ENCODE measurements at places on chromosomes 13 and 19.

- DNase-seq, result no peak
Observed at GRCh38 chr19:17766543-17767131, 15.4 kb downstream of the FCHO1 start.

DNA sequence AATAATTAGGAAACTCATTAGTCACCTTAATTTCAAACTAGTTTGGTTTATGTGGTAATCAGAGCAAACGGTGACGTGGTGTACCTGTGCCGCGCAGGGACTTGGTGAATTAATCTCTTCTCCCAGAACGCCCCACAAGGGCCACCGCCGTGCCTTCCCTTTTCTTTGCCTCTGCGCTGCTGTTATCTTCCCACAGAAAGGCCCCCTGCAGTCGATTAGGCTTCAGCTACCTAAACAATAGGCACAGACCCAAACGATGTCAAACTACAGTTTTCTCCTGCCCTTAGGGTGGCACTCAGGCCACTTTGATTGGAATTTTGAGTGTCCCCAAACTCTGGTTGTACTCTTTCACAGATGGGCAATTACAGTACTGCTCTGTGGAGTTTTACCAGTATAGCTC, 115.5 kb downstream of the GGACT start:
- DNase-seq, result no peak

DNA sequence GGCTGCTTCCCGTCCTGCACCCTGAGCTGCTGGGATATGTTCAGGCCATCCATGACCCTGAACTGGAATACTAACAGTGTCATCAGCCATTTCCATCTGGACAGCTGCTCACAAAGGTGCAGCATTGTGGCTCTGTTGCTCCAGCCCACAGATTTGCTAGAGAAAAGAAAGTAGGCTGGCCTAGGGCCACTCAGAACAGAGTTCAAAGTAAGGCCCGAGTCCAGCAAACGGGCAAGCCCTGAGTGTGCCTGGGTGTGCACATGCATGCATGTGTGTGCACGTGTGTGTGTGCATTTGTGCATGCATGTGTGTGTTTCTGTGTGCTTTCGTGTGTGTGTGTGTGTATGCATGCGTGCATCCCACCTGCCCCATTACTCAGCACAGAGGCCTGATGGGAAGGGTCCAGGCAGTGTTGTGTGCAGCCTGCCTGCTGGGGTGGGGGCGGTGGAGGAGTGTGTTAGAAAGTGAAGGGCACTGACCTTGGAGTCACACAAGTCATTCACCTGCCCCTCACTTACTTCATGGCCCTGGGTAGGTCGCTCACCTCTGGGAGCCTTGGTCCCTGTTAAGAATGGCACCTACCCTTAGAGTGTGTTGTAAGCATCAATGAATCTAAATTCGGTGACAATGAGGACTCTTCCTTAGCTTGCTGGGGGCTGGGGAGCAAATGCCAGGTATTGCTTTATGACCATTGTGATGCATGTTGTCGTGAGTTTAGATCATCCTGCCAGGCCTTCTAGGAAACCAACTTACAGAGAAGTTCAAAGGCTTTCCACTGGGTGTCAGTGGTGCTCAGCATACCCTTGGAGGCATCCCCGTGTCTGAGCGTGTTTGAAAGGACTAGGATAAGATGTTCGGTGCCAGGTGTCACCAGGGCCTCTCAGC, 53.2 kb downstream of the GPR12 start:
- peak; percentile 67 for DNase-seq

DNA sequence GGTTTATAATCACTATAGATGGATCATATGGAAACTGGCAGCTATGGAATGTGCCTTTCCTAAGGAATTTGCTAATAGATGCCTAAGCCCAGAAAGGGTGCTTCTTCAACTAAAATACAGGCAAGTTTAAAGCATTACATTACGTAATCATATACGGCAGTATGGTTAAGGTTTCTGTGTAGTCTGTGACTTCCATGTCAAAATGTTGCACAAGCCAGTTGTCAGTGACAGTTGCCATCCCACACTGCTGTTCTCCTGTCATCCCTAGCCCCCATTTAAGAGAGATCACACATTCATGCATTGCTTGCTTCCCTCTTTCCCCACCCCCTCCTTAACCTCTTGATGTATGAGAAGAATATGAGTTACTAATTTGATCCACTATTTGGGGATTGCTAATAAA, 47.3 kb downstream of the BRCA2 start:
- DNase-seq, result no peak

DNA sequence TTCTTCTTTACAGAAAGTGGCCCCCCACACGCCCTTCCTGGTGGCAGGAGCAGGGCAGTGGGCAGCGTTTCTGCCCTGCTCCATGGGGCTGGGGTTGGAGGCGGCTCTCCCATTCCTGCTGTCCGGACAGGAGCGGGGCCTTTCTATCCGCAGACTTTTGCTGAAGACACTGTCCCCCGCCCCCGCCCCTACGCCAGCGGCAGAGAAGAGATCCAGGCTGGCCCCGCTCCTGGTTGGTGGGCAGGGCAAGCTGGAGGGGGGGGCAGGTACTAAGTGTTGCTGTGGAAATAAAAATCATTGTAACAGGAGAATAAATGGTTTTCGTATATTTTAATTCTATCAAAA, 81.7 kb downstream of the ZNF429 start:
- peak; percentile 69 for DNase-seq

- DNase-seq, result no peak
Observed at GRCh38 chr13:35888457-35888883, 242.7 kb downstream of the DCLK1 start.

- DNase-seq, result no peak
Observed at GRCh38 chr13:39197647-39198007, 159.4 kb downstream of the NHLRC3 start.

GRCh38 chr13:43773602-43774001, 13.2 kb downstream of the ENOX1 start:
- no peak for DNase-seq

DNA sequence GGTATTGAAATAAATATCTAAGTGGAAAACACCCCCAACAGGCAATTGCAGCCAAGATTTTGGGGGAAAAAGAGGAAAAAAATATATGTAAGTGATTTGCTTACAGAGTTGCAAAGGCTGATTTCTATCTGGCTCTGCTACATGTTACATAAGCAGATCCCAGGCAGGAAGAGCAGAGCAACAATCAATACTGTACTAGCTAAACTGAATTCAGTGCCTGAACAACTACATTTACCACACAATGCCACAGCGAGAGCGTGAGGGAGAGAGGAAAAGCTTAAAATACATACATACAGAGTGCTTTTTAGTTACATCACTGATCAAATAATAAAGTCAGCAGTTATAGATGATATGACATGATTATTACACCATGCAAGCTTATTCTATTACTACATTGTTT, 665.6 kb upstream of the ARGLU1 start:
- DNase-seq, result no peak

- no peak for DNase-seq
Observed at GRCh38 chr19:18502246-18502637, 19.6 kb downstream of the ELL start.

DNA sequence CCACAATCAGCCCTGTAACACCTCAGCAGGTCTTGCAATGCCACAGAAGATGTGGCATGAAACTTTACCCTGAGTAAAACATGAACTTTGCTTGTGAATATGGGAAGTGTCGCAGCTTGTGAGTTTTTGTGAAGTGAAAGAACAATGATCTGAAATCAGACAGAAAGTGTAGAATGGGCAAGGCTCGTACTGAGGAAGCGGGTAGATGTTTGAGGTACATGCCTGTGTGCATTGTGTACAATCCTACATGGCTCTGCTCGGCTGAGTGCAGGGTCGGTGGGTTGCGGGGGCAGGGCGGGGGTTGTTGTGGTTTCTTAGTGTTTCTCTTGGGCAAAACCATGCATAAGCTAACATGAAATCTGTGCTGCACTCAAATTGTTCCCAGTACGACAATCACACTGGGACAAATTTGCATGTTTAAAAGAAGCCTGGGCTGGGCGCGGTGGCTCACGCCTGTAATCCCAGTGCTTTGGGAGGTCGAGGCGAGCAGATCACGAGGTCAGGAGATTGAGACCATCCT, 1.1 kb downstream of the NLRP13 start:
- DNase-seq, result no peak

- no peak for DNase-seq
Observed at GRCh38 chr13:84607261-84608013, 725.2 kb upstream of the SLITRK1 start.

DNA sequence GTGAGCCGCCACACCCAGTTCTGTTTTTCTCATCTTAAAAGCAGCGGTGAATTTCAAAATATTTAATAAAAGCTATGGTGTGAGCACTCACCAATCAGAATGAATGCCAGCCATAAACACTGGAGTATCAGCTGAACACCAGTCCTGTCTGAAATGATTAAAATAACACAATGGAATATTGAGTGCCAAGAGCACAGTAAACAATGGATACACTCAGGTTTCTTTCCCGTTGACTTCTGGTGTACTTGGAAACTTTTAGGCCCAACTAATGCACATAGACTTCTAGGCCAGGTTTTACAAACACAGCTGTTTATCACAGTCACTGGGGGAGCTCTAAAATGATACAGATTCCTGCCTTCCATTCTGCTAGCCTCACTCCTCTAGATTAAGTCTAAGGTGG, 68.3 kb downstream of the SLC6A16 start:
- no peak for DNase-seq

- peak; percentile 58 for DNase-seq
Observed at GRCh38 chr13:113758651-113759524, at the start of gene TMEM255B. TSS of gene TMEM255B (plus strand) at chr13:113759226. CDS start at chr13:113759270, 44 bp downstream.

DNA sequence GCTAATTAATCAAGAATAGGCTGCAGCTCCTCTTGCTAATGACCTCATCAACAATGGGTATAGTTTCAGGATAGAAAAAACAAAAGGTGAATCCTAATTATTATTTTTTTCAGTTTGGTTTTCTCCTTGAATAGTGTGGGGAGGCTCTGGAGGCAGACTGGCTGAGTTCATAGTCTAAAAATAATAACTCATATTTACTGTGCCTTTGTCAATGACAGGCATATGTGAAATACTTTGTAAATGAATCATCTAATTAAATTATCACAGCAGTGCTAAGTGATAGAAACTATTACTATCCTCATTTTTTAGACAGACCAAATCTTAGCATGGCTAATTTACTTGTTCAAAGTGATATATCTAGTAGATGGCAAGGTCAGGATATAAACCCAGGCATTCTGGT, 1261.0 kb upstream of the SLC10A2 start:
- DNase-seq, result no peak
